ENCODE measurements at places on chromosomes 5 and 9. TPM values are rescaled to one million over a fixed set of nuclear protein-coding genes. Genes with fewer than 3 reads are reported as not detected.

The SLC6A3 gene
- not detected for total RNA-seq

The IFNE gene
- not detected for total RNA-seq

The TRIM36 gene
- 0.49 TPM for total RNA-seq

The DAPK1 gene
- 8.4 TPM for total RNA-seq

The P4HA2 gene
- 12.5 TPM for total RNA-seq

The GPRIN1 gene
- 0.71 TPM for total RNA-seq

The FSTL4 gene
- total RNA-seq: 0.36 TPM

The SAXO1 gene
- 1.9 TPM for total RNA-seq

The SLC6A19 gene
- not detected for total RNA-seq

The FAT2 gene
- total RNA-seq: not detected

The CSF1R gene
- 15.0 TPM for total RNA-seq

The ASS1 gene
- 36.5 TPM for total RNA-seq

The FOXD4L6 gene
- not detected for total RNA-seq

The DENND1A gene
- 15.6 TPM for total RNA-seq

The RLN1 gene
- not detected for total RNA-seq

The NUTM2G gene
- total RNA-seq: not detected

The LHX3 gene
- not detected for total RNA-seq

The SPATA31C1 gene
- total RNA-seq: not detected

The TNFSF15 gene
- total RNA-seq: 0.13 TPM

The PCDHA8 gene
- total RNA-seq: not detected

The SPIN1 gene
- total RNA-seq: 17.2 TPM

The GRHPR gene
- 111 TPM for total RNA-seq

The SCGB3A2 gene
- not detected for total RNA-seq

The ARID3C gene
- total RNA-seq: not detected

The DDX31 gene
- total RNA-seq: 10.0 TPM

The SMIM33 gene
- not detected for total RNA-seq

The TAS2R1 gene
- not detected for total RNA-seq

The IL31RA gene
- total RNA-seq: 0.20 TPM

The PCA3 gene
- total RNA-seq: not detected

The GPR151 gene
- total RNA-seq: not detected

The FAM151B gene
- total RNA-seq: 1.4 TPM

The OTULINL gene
- total RNA-seq: 0.88 TPM

The HNRNPA0 gene
- total RNA-seq: 17.6 TPM

The NIM1K gene
- 0.24 TPM for total RNA-seq

The CD274 gene
- total RNA-seq: 0.93 TPM

The CLTB gene
- 223 TPM for total RNA-seq

The MEGF9 gene
- total RNA-seq: 7.2 TPM

The FBXO4 gene
- 3.2 TPM for total RNA-seq

The GARIN3 gene
- total RNA-seq: not detected

The N4BP3 gene
- 2.9 TPM for total RNA-seq

The ACOT12 gene
- not detected for total RNA-seq
